ENCODE measurements at places on chromosomes 13 and 19. TPM values are rescaled to one million over a fixed set of nuclear protein-coding genes. Genes with fewer than 3 reads are reported as not detected.

GRCh38 chr19:18263324-18264136 lies 10.7 kb downstream of the IQCN start:
- H3K4me3 ChIP-seq, result no peak overlapping the region
- DNase-seq, result no peak
- H3K4me1 ChIP-seq, result no peaks in the 10 kb centered on the region
- peaks cover 2% of the 10 kb centered on the region for H3K36me3 ChIP-seq
- H3K27ac ChIP-seq, result no peak overlapping the region
- no peaks in the 10 kb centered on the region for H3K27me3 ChIP-seq

GRCh38 chr13:73054712-73055111 lies 4.1 kb upstream of the KLF5 start:
- DNase-seq, result no peak
- no peaks in the 10 kb centered on the region for H3K36me3 ChIP-seq
- H3K27ac ChIP-seq, result no peak overlapping the region
- no peak overlapping the region for H3K4me3 ChIP-seq
- peaks cover 44% of the 10 kb centered on the region for H3K27me3 ChIP-seq
- peaks cover 14% of the 10 kb centered on the region for H3K4me1 ChIP-seq

DNA sequence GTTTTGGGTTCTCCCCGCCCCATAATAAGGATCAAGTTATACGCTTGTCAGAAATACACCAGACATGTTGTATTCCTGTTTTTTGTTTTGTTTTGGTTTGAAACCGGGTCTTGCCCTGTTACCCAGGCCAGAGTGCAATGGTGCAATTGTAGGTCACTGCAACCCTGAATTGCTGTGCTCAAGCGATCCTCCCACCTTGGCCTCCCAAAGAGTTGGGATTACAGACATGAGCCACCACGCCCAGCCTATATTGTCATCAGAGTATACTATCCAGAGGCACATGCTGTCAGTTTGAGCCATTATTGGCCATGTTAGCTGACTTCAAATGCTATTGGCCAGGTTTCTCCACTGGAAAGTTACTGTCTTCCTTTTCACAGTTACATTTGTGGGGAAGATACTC lies 9.8 kb downstream of the SAFB start:
- H3K27me3 ChIP-seq, result no peaks in the 10 kb centered on the region
- H3K27ac ChIP-seq, result no peak overlapping the region
- H3K36me3 ChIP-seq, result peaks cover 4% of the 10 kb centered on the region
- no peak overlapping the region for H3K4me3 ChIP-seq
- no peak for DNase-seq

- H3K36me3 ChIP-seq, result no peaks in the 10 kb centered on the region
- no peak overlapping the region for H3K27ac ChIP-seq
- no peak for DNase-seq
- peaks cover 32% of the 10 kb centered on the region for H3K4me1 ChIP-seq
- no peak overlapping the region for H3K4me3 ChIP-seq
- peaks cover 42% of the 10 kb centered on the region for H3K27me3 ChIP-seq
Measured at GRCh38 chr19:5487222-5487621, 32.0 kb downstream of the ZNRF4 start.

GRCh38 chr19:32653599-32653915 lies 21.4 kb downstream of the ANKRD27 start:
- peaks cover 7% of the 10 kb centered on the region for H3K4me1 ChIP-seq
- no peaks in the 10 kb centered on the region for H3K27me3 ChIP-seq
- DNase-seq, result no peak

DNA sequence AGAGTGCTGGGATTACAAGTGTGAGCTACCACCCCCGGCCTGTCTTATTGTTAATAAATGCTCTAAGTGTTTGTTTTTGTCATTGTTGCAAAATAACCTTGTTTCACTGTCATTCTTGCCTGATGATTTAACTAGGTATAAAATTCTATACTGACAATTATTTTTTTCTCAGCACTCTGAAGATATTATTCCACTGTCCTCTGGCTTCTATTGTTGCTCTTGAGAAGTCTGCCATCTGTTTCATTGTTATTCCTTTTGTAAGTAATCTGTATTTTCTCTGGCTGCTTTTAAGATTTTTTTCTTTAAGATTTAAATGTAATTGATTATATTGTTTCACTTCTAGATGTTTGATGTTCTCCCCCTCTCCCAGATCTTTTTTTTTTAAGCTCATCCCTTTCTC lies 17.6 kb downstream of the ZNF420 start:
- no peaks in the 10 kb centered on the region for H3K27me3 ChIP-seq
- DNase-seq, result no peak
- no peak overlapping the region for H3K4me3 ChIP-seq
- no peaks in the 10 kb centered on the region for H3K4me1 ChIP-seq

- H3K36me3 ChIP-seq, result peaks cover 3% of the 10 kb centered on the region
- H3K27me3 ChIP-seq, result peaks cover 15% of the 10 kb centered on the region
- no peak for DNase-seq
- H3K4me1 ChIP-seq, result peaks cover 8% of the 10 kb centered on the region
- no peak overlapping the region for H3K27ac ChIP-seq
Measured at GRCh38 chr13:20719783-20720182, 16.3 kb downstream of the IL17D start.

GRCh38 chr19:52138278-52138982 lies 1.3 kb downstream of the ZNF616 start:
- peak overlapping the region; percentile 99 for H3K27ac ChIP-seq
- H3K36me3 ChIP-seq, result peaks cover 63% of the 10 kb centered on the region
- H3K4me3 ChIP-seq, result peak overlapping the region; percentile 98
- DNase-seq, result peak; percentile 54

DNA sequence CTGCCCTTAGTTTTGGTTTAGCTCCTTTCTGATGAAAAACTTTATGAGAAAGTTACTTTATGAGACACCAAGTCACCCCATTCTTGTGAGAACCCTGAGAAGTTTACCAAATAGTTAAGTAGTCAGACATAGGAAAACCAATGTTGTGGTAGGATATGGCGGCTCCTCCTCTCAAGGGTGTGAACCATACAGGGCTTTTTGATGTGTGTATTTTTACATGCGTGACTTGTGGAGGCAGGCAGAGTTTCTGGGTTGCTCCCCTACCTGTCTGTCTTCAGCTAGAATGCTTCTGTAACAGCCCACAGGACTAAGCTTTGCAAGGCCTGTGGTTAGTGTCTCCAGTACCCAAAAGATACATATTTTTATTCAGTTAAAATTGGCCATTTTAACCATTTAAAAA lies 18.3 kb downstream of the UBAC2 start:
- no peak overlapping the region for H3K4me3 ChIP-seq
- no peak overlapping the region for H3K27ac ChIP-seq
- H3K27me3 ChIP-seq, result no peaks in the 10 kb centered on the region
- DNase-seq, result no peak
- peaks cover 40% of the 10 kb centered on the region for H3K4me1 ChIP-seq

DNA sequence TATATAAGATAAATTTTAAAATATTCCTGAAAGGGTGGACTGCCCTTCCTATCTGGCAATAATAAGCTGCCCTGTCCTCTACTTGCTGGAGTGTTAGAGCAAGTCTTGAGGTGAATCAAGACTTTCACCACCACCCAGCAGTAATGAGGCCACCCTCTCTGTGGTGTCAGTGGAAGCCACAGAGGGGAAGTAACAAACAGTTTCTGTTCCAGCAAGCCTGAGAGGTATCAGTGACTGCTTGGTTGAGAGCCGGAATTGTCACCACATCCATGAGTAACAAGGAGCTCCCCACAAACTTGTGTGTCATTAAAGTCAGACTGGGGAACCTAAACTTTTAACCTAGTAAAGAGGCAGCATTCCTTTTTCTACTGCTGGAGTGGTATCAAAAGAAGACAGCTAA lies 532.7 kb upstream of the SPRY2 start:
- no peaks in the 10 kb centered on the region for H3K36me3 ChIP-seq
- no peaks in the 10 kb centered on the region for H3K27me3 ChIP-seq
- H3K4me1 ChIP-seq, result peaks cover 13% of the 10 kb centered on the region

DNA sequence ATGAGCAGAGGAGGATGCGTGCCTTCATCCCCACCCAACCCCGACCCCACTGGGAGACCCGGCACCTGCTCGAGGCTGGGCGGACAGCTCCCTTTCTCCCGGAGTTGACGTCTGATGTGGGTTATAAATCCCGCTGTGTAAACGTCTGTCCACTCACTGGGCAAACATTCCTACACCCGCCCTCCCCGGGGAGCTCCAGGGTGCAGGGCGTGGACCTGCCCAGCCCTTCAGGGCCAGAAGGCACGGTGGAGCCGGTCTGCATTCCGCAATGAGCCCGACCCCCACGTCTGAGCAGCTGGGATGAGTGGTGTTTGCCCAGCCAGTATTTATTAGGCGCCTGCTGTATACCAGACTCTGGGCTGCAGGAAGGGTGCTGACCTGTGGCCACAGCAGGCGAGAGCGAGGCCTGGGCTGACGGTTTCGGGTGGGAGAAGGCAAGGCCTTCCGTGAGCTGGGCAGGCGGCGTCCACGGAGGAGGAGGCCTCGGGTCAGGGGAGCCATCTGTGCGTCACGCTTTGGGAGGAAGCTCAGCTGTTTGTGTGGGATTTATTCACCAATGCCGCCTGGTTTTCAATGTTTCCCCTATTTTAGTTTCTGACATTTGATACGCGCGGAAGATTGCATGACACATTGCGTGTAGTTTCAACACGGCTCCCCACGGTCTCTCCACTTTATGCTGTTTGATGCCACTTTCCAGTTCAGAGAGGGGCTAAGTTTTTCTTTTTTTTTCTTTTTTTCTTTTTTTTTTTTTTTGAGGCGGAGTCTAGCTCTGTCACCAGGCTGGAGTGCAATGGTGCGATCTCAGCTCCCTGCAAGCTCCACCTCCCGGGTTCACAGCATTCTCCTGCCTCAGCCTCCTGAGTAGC lies 2.0 kb downstream of the MISP start:
- DNase-seq, result no peak
- H3K4me1 ChIP-seq, result peaks cover 4% of the 10 kb centered on the region
- H3K36me3 ChIP-seq, result no peaks in the 10 kb centered on the region
- no peak overlapping the region for H3K4me3 ChIP-seq
- H3K27me3 ChIP-seq, result no peaks in the 10 kb centered on the region

GRCh38 chr13:93736909-93737308 lies 510.3 kb downstream of the GPC6 start:
- no peaks in the 10 kb centered on the region for H3K36me3 ChIP-seq
- H3K27me3 ChIP-seq, result no peaks in the 10 kb centered on the region
- no peak overlapping the region for H3K4me3 ChIP-seq
- DNase-seq, result no peak
- no peaks in the 10 kb centered on the region for H3K4me1 ChIP-seq

GRCh38 chr19:41796901-41797300 lies 514 bp downstream of the CEACAM3 start:
- no peak overlapping the region for H3K27ac ChIP-seq
- H3K4me3 ChIP-seq, result no peak overlapping the region
- DNase-seq, result no peak
- no peaks in the 10 kb centered on the region for H3K4me1 ChIP-seq

DNA sequence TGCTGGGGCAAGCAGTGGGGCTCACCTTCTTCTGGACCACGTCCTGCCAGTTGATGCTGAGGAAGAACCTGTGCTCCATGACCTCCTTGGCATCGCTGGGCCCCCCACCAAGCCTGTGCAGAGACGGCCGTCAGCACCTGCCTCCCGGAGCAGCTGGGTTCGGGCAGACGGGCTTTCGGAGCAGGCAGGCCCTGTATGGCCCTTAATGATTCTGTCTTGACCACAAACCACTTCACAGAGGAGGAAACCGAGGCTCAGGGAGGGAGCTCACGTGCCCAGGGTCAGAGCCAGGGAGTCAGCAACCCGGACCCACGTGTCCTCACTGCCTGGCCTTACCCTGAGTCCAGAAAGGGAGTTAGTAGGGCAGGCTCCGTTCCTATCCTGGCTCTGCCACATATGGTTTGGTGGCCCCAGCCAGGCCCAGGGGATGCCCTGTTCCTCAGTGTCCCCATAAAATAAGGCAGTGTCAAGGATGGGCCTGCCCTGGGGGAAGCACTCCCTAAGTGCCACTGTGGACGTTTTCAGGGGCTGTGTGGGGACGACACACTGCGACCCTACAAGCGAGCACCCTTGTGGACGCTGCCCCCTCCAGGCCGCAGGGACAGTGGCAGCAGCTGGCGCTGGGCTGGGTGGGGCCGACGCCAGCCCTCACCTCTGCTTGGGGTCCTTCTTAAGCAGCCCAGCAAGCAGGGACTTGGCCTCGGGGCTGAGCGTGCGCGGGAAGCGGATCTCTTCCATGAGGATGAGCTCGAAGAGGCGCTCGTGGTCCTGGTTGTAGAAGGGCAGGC lies 8.9 kb upstream of the CCNP start:
- H3K36me3 ChIP-seq, result peaks cover 4% of the 10 kb centered on the region
- no peak overlapping the region for H3K4me3 ChIP-seq
- no peak overlapping the region for H3K27ac ChIP-seq
- no peak for DNase-seq
- no peaks in the 10 kb centered on the region for H3K27me3 ChIP-seq

- H3K36me3 ChIP-seq, result no peaks in the 10 kb centered on the region
- H3K27ac ChIP-seq, result no peak overlapping the region
- H3K27me3 ChIP-seq, result peaks cover 93% of the 10 kb centered on the region
Measured at GRCh38 chr19:44752816-44753625, 4.5 kb downstream of the BCL3 start.

DNA sequence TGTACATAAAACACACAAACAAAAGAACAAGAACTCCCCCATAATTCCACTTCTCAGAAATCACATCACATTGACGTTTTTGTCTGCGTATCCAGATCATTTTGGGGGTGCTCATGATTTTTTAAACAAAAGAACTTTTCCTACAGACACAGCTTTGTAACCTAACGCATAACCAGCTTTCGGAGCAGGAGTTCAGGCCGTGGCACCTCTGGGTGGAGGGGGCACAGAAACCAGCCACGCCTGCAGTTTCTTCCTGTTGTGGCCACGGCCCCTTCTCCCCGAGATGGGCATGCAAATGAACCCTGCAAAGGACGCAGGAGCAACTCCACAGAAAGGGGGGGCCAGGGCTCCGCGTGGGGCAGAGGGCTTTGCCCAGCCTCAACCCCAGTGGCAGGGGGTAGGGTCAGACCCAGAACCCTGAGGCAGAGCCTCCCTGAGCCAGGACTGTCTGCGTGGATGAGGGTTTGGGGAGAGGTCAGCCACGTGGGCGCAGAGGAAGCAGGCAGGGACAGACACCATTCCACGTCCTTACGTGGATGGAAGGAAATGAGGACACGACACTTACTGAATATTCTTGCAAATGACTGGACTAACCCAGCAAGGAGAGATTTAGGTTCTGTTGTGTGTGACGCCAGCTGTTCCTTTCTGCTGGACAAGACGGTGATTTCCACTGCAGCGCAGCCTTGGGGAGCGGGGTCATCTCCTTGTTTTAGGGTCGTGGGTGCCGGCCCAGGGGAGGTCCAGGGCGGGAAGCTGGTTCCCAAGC lies 64.4 kb downstream of the RASA3 start:
- peak overlapping the region; percentile 34 for H3K4me3 ChIP-seq
- peaks cover 4% of the 10 kb centered on the region for H3K27me3 ChIP-seq
- peaks cover 76% of the 10 kb centered on the region for H3K4me1 ChIP-seq

- H3K27me3 ChIP-seq, result peaks cover 96% of the 10 kb centered on the region
- H3K36me3 ChIP-seq, result no peaks in the 10 kb centered on the region
- peaks cover 12% of the 10 kb centered on the region for H3K4me1 ChIP-seq
- no peak overlapping the region for H3K4me3 ChIP-seq
- no peak overlapping the region for H3K27ac ChIP-seq
Measured at GRCh38 chr19:50818859-50819472, 4.6 kb downstream of the KLK1 start.

- peak within 1 kb of the TSS; percentile 100 for H3K27ac ChIP-seq
- DNase-seq, result peak; percentile 98
- H3K27me3 ChIP-seq, result no peaks in the 10 kb centered on the region
- H3K4me1 ChIP-seq, result peaks cover 39% of the 10 kb centered on the region
- H3K36me3 ChIP-seq, result no peaks in the 10 kb centered on the region
Measured at GRCh38 chr19:36054119-36054732, at the start of gene THAP8. Gene THAP8 (minus strand): TSS chr19:36054285. CDS start chr19:36054217, 68 bp downstream.

Gene KLHL26
- 12.3 TPM for total RNA-seq

Gene SIGLEC12
- total RNA-seq, result not detected

Gene APOC1
- total RNA-seq, result 24.9 TPM

Gene SULT2B1
- not detected for total RNA-seq

Gene ZNF428
- total RNA-seq, result 114 TPM

Gene LILRA2
- total RNA-seq, result not detected

Gene SUCLA2
- total RNA-seq, result 53.1 TPM

Gene CGB8
- total RNA-seq, result not detected

Measured in neural crest cell (in vitro differentiated cells).